ENCODE measurements at places on chromosomes 12 and 14. TPM values are rescaled to one million over a fixed set of nuclear protein-coding genes. Genes with fewer than 3 reads are reported as not detected.
A peak's percentile ranks its signal among the peaks of the same experiment; 100 is the strongest.

DNA sequence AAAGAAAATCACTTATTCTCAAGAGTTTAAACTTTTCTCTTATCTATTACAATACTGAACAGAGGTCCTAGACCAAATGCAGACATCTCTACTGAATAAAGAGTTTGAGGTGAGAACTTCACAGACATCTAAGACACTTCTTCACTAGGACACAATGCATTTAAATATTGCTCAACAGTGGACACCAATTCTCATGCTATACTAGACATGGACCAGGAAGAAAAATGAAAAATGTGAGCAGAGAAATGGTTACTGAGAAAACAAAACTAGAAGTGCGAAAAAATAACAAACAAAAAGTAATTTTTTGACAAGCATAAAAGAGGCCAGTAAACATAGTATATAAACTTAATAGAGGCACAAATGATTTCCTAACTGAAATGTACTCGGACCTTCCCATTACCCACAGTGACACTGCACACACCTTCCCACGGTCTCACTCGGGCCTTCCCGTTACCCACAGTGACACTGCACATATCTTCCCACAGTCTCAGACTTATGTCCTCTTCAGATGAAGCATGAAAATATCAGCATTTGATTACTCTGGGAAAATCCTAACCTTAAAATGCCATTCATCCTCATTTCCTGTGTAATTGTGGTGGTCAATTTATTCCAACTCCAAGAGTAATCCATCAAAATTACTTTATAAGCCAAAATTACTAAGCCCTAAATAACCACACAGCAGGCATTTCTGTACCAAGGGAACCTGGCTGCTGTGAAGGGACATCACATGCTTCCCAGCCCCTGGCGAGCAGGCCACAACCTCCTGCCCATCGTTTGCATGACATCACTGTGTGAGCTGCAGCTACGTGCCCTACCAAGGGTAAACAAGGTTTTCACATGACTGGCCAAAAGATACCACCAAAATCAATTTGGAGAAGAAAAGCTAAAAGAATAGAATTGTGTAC lies 6.4 kb downstream of the SLC15A4 start:
- DNase-seq, result peak; percentile 62

- no peak for DNase-seq
Measured at GRCh38 chr14:47833011-47833410, 157.6 kb upstream of the MDGA2 start.

- no peak for DNase-seq
Measured at GRCh38 chr14:83342590-83342989, 1808.9 kb upstream of the SEL1L start.

DNA sequence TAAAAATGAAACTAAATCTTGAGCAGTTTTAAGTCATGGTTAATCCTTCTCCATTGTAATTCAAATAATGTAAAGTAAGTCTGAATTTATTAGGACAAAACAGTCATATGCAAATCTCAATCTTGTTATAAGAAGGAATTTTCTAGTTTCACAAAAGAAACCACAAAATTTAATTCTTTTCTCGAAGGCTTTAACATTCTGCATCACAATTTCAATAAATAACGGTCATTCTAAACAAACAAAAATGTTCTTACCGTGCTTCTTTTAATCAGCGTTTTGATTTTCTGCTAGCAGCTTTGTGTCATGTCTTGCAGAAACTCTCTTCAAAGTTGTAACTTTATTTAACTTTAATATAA lies 225 bp downstream of the CLEC2B start:
- DNase-seq, result no peak

The KLRD1 gene
- 0.27 TPM for total RNA-seq

DNA sequence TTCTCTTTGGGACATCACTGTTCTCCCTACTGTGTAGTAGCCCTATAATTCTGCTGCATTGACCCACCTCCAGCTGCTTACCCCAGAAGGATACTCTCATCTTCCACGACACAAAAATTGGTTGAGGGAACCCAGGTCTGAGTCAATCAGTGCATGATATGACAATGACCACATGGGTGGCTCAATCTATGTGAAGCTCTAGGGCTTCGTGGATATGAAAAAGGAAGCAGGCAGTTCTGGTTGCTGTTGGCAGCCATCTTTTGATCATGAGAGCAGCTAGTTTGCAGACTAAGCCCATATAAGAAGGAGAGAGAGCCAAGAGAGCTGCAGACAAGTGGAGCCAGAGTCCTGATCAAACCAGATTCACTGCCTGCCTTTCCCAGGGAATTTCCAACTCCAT lies 57.9 kb downstream of the AVPR1A start:
- no peak for DNase-seq

Data from cerebellum (tissue), 4 donors.